ENCODE measurements at places on chromosomes 6 and 20. TPM values are rescaled to one million over a fixed set of nuclear protein-coding genes. Genes with fewer than 3 reads are reported as not detected.
A peak's percentile ranks its signal among the peaks of the same experiment; 100 is the strongest.

DNA sequence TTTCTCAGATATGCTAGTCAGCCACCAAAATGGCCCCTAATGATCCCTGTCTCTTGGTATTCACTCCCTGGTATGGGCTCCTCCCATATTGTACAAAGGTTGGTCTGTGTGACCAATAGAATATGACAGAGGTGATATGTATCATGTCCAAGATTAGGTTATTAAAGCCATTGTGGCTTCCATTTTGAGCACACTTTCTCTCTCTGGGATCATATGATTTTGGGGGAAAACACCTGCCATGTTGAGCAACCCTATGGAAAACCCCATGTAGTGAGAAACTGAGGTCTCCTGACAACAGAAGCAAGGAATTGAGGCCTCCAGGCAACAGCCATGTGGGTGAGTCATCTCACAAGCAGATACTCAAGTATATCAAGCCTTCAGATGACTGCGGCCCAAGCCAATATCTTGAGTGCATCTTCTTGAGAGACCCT, 7.1 kb upstream of the ZNF318 start:
- no peak for DNase-seq

SDCBP2 gene
- 9.4 TPM for total RNA-seq

- DNase-seq = peak; percentile 80
Measured at GRCh38 chr6:23414051-23414445, 712.0 kb upstream of the NRSN1 start.

- DNase-seq = no peak
Measured at GRCh38 chr20:37901240-37901639, 1.7 kb upstream of the VSTM2L start.

GRCh38 chr6:157822245-157823000, 623 bp upstream of the SNX9 start:
- DNase-seq = peak; percentile 28

- DNase-seq = no peak
Measured at GRCh38 chr6:127205036-127205435, 61.6 kb upstream of the RNF146 start.

BPIFA1 gene
- not detected for total RNA-seq

GRCh38 chr6:169850154-169850553, 98.7 kb downstream of the ERMARD start:
- DNase-seq = no peak

AVP gene
- total RNA-seq = not detected

DNA sequence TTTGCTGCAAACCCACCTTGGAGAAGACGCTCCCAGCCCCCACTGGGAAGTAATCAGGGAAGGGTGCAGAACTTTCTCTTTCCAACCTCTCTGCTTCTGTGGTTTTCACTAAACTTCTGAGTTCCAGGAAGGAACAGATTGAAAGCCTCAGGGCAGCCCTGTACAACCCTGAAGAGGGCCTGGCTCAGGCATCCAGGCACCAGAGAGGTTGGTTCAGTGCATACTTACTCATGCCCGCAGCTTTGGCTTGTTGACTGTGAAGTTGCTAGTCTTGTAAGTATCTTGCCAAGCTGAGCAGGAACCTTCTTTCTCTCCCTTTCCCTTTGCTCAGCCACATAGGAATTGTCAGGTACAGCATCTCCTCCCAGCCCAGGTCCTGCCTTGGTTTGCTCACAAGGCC, 272.2 kb upstream of the FOXQ1 start:
- DNase-seq = no peak

DNA sequence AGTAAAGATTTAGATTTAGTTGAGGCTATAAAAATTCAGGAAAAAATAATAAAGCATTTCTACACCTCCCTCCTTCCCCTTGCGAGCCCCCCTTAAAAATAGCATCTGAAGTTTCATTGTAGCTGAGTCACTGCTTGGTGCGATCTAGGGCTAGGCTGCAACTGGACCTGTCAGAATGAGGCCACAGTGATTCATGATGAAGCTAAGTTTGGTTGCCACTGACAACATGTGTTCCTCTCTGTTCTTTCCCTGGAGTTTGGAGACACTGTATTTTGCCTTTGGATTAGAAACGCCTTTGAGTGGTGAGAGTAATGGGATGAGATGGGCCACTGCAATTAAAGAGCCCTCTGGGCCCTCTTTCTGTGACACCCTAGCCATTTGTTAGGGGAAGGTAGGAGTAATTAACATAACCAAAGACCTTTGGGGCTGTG, 334.1 kb downstream of the NRN1 start:
- no peak for DNase-seq

PSMB8 gene
- total RNA-seq = 15.7 TPM

DNA sequence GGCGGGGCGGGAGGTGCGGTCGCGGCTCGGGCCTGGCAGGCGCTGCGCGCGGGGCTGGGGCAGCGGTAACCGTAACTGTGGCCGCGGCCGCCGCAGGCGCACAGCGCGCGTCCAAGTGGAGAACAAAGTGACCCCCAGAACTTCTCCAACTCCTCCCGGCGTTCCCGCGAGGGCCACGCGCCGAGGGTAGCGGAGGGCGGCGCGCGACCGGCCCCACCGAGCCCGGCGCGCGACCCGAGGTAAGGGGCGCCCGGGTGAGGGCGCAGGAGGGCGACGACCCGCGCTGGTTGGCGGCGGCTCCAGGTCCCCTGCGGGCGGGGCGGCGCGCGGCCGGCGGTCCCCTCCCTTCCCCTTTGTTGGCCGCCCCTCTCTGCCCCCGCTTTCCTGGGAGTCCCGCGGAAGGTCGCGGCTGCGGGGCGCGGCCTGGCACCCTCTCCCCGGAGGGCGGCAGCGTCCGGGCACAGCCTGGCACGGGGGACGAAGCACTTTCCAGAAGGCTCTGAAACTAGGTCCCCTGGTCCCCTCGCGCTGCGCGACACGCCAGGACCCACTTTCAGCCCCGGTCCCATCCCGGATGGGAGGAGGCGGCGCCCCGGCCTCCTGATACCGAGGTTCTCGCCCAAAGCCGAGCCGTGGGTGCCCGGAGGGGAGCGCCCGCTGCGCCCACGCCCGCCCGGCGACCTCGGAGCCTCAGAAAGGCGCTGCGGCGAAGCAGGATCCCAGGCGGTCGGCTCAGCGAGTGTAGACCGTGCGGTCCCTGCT, at the start of gene TIAM2:
Gene TIAM2 (plus strand): TSS at position 62 of the 762 bp plus-strand sequence. CDS start 133,909 bp downstream, outside the sequence.
- DNase-seq = no peak

DNA sequence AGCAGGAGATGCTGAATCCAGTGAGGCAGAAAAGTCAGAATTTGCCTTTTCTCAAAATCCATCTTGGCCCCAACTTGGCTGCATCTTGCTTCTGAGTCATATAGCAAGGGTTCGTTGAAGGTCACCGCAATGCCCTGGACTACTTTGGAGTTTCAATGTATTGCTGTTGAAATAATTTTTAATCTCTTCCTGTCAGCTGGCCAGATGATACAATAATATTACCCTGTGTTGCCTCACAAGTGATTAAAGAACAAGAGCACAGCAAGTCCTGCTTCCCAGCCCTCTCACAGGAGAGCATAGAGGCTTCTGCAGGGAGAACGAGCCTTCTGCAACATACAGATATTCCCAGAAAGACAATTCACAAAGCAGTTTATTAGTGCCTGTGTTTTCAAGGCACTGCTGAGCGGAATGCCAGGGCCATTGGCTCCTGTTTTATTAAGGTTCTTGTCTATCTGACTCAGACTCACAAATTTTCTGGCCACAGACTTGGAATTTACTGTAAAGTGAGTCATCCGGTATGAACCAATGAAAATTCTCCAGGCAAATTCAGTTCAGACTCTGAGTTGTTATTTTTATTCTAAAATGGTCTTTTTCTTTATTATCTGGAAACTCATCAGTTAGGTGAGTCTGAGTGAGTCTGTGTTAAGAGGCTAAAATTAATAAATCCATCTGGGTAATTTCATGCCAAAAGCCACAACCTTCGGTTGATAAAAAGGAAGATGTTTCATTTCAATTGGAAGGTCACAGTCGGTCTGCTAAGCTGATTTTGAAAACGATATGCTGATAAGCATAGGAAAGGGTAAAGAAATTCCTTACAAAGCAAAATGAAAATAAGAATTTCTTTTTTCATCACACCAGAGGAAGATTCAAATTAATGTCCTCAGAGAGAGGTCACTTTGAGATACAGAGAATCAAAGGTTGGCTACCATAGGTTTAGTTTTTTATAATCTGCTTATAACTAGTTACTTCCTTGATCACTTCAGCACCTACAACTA, 289.4 kb upstream of the STXBP5 start:
- DNase-seq = peak; percentile 66

FNDC1 gene
- total RNA-seq = 59.6 TPM

TMEM244 gene
- 4.2 TPM for total RNA-seq
